ENCODE measurements at places on chromosomes 7 and 10.

DNA sequence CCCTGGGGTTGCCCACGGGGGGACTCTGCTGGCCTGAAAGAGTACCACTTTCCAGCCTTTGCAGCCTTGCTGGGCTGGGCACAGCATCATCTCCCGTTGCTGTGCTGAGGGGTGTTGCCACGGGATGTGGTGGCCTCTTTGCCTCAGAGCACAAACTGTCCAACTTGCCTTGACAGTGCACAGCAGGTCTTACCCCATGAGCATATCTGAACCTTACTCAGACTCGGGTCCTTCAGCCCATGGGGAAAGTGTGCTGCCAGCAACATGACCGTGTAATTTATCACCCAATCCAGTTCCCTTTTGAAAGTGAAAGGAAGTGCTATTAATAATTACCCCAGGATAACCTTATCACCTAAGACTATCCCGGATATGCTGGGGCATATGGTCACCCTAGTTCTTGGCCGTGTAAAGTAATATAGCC, 46.8 kb downstream of the TBXAS1 start:
- no peak for DNase-seq

DNA sequence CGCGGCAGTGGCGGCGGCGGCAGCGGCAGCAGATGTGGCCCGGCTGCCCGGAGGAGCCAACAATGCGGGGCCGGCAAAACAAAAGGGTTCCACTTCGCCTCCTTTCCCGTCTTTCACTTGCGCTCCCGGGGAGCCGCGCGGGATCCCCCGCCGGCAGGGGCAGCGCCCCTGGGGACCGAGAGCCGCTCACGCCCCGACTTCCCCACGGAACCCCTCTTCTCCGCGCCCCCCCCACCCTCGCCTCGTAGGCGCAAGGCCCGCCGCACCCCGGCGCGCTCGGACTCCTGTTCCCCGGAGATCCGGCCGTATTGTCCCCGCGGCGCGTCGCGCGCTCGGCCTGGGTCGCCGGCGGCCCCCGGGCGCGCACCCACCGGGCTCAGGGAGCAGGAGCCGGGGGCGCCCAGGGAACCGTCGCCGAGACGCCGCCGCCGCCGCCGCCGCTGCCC, 854 bp downstream of the CTBP2 start:
- no peak for DNase-seq

DNA sequence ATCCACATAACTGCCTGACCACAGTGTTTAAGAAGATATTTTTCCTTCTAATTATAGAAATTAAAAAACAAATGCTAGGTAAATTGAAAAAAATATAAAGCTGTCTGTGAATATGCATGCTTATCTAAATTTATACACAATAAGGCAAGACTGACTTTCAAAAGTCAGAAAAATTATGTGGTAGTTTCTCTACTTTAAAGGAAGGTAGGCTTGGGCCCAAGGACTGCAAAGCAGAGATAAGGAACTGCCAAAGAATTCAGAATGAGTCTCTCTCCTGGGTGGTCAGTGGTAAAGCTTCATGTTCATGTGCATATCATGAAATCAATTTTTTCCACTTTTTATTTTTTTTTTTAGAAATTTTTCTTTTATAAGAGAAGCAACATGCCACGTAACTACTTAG, 998.6 kb downstream of the REEP3 start:
- DNase-seq: no peak

DNA sequence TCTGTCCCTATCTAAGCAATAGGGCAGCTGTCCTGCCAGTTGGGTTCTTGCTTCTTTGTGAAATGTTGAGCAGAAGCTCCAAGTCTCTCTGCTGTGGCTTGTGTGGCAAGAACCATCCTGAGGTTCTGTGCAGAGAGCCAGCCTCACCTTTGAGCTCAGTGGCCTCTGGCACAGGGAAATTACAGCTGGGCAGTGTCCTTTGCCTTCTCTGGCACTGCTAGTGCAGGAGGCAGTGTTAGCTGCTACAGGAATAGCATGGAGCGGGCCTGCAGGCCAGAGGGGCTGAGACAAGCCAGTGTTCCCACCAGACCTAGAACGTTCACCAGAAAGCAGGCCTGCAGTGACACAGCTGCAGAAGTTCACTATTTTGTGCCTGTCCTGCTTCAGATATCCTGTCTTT, 1.8 kb downstream of the PRXL2A start:
- DNase-seq: no peak

GRCh38 chr10:34454590-34455261, 360.4 kb downstream of the PARD3 start:
- no peak for DNase-seq

GRCh38 chr7:26397796-26398426, 106.2 kb downstream of the SNX10 start:
- no peak for DNase-seq

DNA sequence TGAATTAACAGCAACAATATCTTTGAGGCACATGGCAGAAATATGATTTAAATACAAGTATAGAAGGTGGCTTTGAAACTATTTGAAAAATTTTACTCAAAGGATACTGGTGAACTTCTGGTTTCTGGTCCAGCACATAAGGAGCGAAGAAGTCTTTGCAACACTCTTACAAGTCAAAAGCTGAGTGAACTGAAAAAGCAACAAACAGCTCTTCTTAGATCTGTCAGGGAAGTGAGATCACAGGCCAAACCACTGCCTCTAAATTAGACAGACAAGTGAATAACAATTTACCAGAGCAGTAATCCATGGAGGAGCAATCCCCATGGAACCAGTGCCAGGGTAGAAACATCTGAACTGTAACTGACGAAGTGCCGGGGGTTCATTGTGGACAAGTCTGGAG, 9.6 kb upstream of the VWC2 start:
- DNase-seq: no peak

GRCh38 chr10:63228237-63228636, 95.1 kb downstream of the NRBF2 start:
- DNase-seq: no peak

- no peak for DNase-seq
Measured at GRCh38 chr7:112063974-112064373, 142.2 kb downstream of the DOCK4 start.

- DNase-seq: peak; percentile 97
Measured at GRCh38 chr7:155298834-155299534, 1.3 kb downstream of the INSIG1 start.

- no peak for DNase-seq
Measured at GRCh38 chr10:87552248-87552929, 47.7 kb downstream of the MINPP1 start.

DNA sequence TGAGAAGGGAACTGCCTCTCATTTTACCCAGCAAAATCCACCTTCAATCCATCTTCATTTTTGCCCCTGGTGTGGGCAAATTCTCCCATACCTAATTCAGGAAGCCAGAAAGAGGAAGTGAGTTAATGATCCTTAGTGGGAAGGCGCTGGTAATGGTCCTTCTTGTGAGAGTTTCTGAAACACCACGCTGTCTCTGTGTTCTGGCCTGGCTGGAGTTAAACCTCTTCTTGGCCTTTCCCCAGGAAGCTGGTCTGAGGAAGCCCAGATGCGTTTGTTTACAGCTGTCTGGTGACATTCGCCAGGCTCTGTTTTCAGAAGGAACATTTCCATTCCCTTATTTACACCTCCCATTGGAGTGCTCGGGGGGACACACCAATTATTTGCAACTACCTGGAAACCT, 24.3 kb downstream of the HTRA1 start:
- DNase-seq: peak; percentile 33

- no peak for DNase-seq
Measured at GRCh38 chr7:48438206-48438605, 266.9 kb downstream of the ABCA13 start.

DNA sequence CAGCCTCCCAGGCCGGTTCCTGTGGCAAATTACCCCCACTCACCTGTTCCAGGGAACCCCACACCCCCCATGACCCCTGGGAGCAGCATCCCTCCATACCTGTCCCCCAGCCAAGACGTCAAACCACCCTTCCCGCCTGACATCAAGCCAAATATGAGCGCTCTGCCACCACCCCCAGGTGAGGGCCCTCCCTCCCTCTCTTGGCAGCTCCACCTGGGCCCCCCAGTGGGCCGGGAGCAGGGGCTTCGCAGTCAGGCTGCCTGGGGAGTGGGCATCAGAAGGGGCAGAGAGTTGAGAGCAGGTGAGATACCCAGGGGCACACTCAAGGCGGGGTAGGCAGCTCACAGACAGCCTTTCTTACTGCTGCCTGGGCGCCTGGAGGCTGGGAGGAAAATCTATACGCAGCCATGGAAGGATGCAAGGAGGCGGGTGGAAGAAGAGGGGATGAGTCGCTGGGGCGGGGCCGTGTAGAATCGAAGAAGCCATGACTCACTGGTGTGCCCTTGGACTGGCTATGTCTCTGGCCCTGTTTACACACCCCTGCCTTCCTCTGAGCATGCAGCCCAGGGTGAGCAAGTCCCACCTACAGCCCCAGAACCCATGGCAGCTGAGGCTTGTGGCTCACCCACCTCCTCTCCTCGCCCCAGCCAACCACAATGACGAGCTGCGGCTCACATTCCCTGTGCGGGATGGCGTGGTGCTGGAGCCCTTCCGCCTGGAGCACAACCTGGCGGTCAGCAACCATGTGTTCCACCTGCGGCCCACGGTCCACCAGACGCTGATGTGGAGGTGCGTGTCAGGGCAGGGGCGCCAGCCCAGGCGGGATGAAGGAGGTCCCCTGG, 48.6 kb upstream of the PPIF start:
- no peak for DNase-seq

DNA sequence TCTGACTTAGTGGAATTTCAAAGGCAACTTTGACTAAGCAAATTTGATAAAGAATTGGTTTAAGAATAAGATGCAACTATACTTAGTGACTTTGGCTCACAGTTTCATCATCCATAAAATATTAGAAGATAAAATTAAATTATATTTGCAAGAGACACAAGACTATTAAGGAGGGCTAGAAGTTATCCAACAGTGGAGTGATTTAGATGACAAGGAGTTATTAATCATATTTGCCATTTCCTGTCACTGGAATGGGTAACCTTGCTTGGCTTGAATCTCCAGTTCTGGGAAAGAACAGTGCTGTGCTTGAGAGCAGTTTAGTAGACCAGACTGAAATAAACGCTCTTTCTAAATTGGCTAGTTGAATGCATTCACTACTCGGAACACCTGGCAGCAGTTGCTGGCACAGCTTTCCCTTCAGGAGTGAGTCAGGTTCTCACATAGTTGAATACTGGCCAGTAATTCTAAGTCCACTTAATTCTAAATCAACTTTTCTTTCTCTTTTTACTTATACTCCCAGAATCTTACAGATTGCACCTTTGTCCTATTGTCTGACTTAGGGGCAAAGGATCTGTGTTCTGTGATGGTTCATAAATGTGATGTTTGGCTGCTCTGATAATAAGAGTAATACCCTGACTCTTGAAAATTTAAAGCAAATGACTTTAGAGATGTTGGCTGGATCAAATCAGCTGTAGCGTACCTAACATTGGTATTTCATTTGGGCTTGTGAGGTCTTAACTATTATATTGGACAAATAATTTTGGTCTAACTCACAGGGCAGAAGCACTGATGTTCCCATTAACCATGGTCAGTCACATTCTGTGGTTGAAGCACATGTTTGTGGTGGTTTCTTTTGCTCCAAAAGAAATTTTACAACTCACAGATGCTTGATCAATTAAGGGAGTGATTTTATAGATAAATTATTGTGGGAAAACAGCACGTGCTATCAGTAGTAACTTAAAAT, 16.6 kb downstream of the STMP1 start:
- DNase-seq: no peak

- no peak for DNase-seq
Measured at GRCh38 chr10:12482587-12482986, 133.2 kb downstream of the CAMK1D start.

- DNase-seq: peak; percentile 92
Measured at GRCh38 chr10:79938728-79939406, 10.0 kb downstream of the SFTPD start.

- DNase-seq: no peak
Measured at GRCh38 chr7:130611218-130611617, 57.3 kb downstream of the COPG2 start.

DNA sequence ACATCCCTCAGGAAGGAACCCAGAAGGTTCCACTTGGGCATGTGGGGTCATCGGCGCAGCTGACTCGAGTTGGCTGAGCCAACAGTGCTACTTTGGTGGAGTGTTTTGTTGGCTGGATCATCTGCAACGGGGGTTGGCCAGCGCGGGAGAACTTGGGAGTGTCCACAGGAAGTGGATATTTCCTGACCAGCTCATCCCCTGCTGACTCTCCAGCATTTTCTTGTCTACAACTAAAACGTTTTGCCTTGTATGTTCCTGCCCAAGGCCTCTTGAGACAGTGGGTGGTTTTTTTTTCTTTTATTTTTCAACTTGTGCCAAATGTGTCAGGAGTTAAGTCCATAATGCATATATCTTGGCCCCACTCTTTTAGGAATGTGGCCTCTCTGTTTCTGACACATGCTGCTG, 208.6 kb downstream of the ZNF365 start:
- DNase-seq: no peak

GRCh38 chr10:115936926-115937767, 335.9 kb downstream of the GFRA1 start:
- DNase-seq: no peak

- no peak for DNase-seq
Measured at GRCh38 chr7:36602934-36603887, 121.1 kb downstream of the AOAH start.

- DNase-seq: peak; percentile 93
Measured at GRCh38 chr7:151351967-151352366, 10.4 kb downstream of the NUB1 start.

GRCh38 chr7:91875851-91876250, 4.7 kb downstream of the MTERF1 start:
- DNase-seq: no peak

DNA sequence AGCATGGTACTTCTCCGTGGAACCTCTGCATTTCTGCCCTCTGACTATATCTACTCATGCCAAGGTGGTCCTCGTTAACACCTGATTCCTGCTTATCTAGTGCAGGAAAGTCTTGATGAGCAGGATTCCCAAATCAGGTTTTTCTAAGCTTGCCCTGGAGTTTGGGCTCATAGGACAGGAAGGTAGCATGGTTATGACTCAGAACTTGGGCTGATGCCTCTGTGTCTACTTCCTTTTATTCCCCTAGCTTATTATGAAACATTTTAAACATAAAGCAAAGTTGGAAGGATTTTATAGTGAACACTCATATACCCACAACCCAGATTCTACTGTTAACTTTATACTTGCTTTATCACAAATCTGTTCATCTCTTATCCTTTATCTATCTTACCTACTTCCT, 5.6 kb downstream of the SUFU start:
- no peak for DNase-seq

GRCh38 chr7:106598663-106599342, 62.2 kb downstream of the CCDC71L start:
- peak; percentile 80 for DNase-seq

DNA sequence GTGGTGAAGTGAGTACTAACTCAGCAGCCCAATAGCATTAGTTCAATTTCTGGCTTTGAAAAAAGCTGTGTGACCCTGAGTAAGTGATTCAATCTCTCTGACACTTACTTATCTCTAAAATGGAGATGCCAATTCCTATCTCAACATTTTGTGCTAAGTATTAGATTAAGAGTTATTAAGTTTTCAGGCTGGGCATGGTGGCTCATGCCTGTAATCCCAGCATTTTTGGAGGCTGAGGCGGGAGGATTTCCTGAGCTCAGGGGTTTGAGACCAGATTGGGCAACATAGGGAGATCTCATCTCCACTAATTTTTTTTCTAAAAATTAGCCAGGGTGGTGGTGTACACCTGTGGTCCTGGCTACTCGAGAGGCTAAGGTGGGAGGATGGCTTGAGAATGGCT, 109.5 kb downstream of the PRTFDC1 start:
- no peak for DNase-seq

- DNase-seq: no peak
Measured at GRCh38 chr7:33035776-33036175, 26.8 kb downstream of the NT5C3A start.

GRCh38 chr7:75039166-75039565, 34.4 kb downstream of the RCC1L start:
- DNase-seq: no peak

- DNase-seq: no peak
Measured at GRCh38 chr7:103914147-103914899, 75.1 kb downstream of the RELN start.

Measured in KBM-7 (cell line).